Tibial nerve (tissue), 4 donors: ENCODE measurements at places on chromosomes 5 and 9. TPM values are rescaled to one million over a fixed set of nuclear protein-coding genes. Genes with fewer than 3 reads are reported as not detected.

DNA sequence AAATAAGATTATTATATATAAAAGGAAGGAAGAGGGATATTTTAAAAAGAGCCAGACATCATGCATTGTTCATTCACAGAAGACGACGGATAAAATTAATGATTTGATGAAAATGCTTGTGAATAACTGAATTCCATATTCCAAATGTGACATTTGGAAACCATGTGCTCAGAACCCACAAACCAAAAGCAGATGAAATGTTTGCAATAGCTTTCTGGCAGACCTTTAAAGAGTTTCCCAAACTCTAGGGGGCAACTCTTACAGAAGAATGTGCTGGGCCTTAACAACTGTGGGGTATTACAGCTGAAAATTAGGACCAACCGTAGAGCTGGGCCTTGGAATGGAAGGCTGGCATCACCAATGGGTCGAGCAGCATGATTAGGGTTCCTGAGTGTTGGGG lies 471.0 kb downstream of the EFNA5 start:
- H3K4me3 ChIP-seq = no peak overlapping the region
- H3K27me3 ChIP-seq = no peaks in the 10 kb centered on the region
- no peaks in the 10 kb centered on the region for H3K36me3 ChIP-seq
- no peaks in the 10 kb centered on the region for H3K4me1 ChIP-seq

CER1 gene
- not detected for total RNA-seq

SPATA31C1 gene
- total RNA-seq = not detected

DNA sequence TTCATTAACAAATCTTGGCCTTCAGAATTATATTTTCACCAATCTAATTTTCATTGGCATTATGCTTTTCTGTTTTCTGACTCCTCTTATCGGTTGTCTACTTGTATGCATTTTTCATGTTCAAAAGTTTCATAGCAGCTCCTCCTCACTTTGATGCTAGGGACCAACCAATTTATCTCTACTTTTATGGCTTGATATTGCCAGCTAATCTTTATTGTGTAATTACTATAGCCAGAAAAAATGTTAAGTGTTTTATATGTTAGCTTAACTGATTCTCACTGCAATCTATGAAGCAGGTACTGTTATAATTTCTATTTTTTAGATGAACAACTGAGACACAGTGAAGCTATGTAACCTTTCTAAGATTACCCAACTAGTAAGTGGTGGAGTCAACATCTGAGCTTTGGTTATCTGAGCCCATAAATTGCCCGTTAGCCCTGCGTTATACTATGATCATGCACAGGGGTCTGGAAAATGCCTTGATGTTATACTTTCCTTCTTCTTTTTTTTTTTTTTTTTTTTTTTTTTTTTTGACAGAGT lies 34.4 kb upstream of the TNC start:
- no peaks in the 10 kb centered on the region for H3K4me1 ChIP-seq
- H3K27me3 ChIP-seq = no peaks in the 10 kb centered on the region
- H3K36me3 ChIP-seq = no peaks in the 10 kb centered on the region

DNA sequence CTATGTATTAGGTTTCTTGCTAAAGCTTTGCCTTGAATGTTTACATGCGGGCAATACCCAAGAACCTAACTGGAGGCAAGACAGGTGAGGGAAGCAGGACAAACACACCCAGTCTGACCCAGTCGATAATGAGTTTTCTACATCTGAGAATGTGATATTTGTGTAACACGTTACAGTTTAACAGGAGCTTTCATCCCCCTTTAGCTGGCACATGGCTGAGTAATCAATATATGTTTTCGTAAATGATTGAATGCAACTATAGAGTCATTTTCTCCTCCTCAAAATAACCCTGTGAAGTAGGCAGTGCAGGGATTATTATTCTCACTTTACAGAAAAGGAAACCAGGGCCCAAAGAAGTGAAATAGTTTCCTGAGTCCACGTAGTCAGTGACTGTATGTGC lies 84.7 kb upstream of the HTR4 start:
- DNase-seq = no peak
- no peak overlapping the region for H3K4me3 ChIP-seq
- H3K27me3 ChIP-seq = no peaks in the 10 kb centered on the region
- no peak overlapping the region for H3K27ac ChIP-seq
- H3K4me1 ChIP-seq = no peaks in the 10 kb centered on the region

- H3K4me3 ChIP-seq = peak overlapping the region; percentile 24
- no peak for DNase-seq
- H3K27ac ChIP-seq = peak overlapping the region; percentile 85
- peaks cover 77% of the 10 kb centered on the region for H3K4me1 ChIP-seq
- no peaks in the 10 kb centered on the region for H3K36me3 ChIP-seq
Measured at GRCh38 chr9:134435550-134436378, 109.5 kb downstream of the RXRA start.

AMBP gene
- not detected for total RNA-seq

DNAJC25 gene
- total RNA-seq = 10.9 TPM

- peak; percentile 51 for DNase-seq
- no peaks in the 10 kb centered on the region for H3K27me3 ChIP-seq
- H3K36me3 ChIP-seq = no peaks in the 10 kb centered on the region
- no peaks in the 10 kb centered on the region for H3K4me1 ChIP-seq
- H3K27ac ChIP-seq = peak overlapping the region; percentile 2
Measured at GRCh38 chr5:65394087-65394486, 87.6 kb downstream of the ADAMTS6 start.

FOXI1 gene
- not detected for total RNA-seq

GRCh38 chr5:1005904-1006655 lies 2.5 kb upstream of the NKD2 start:
- H3K36me3 ChIP-seq = no peaks in the 10 kb centered on the region
- H3K4me1 ChIP-seq = peaks cover 21% of the 10 kb centered on the region
- no peak overlapping the region for H3K27ac ChIP-seq
- DNase-seq = no peak
- peaks cover 2% of the 10 kb centered on the region for H3K27me3 ChIP-seq

PCDHA1 gene
- not detected for total RNA-seq

SOX30 gene
- total RNA-seq = not detected

GRCh38 chr9:127446713-127447415 lies 4.3 kb downstream of the RPL12 start:
- peaks cover 18% of the 10 kb centered on the region for H3K36me3 ChIP-seq
- no peak overlapping the region for H3K27ac ChIP-seq
- DNase-seq = no peak
- H3K4me3 ChIP-seq = no peak overlapping the region
- no peaks in the 10 kb centered on the region for H3K27me3 ChIP-seq

GRCh38 chr5:136014049-136015002 lies 14.5 kb upstream of the TGFBI start:
- H3K4me3 ChIP-seq = no peak overlapping the region
- no peaks in the 10 kb centered on the region for H3K4me1 ChIP-seq
- H3K27ac ChIP-seq = peak overlapping the region; percentile 14
- no peak for DNase-seq
- no peaks in the 10 kb centered on the region for H3K27me3 ChIP-seq

NR2F1-AS1 gene
- total RNA-seq = 37.8 TPM

DNA sequence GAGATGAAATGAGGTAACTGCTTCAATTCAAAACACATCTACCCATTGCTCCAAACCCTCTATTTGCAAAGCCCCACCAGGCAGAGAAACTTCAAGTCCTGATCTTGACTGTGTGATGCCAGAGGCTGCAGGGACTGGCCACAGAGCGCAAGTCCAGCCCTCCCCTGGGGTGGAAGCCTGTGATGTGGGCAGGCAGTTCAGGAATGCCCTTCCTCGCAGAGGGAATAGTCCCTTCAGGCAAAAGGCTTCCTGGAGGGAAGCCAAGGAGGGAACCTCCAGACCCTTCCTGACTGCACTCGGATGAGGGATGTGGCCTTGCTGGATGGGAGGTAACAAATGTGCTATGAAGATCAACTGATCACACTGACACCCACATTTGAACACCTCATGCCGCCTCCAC lies 131.2 kb downstream of the SLIT3 start:
- DNase-seq = no peak
- H3K27ac ChIP-seq = no peak overlapping the region

- no peaks in the 10 kb centered on the region for H3K4me1 ChIP-seq
- no peak overlapping the region for H3K4me3 ChIP-seq
- DNase-seq = no peak
- no peaks in the 10 kb centered on the region for H3K27me3 ChIP-seq
- no peaks in the 10 kb centered on the region for H3K36me3 ChIP-seq
Measured at GRCh38 chr9:71364186-71364955, 242.9 kb upstream of the TRPM3 start.

- no peak overlapping the region for H3K4me3 ChIP-seq
- no peaks in the 10 kb centered on the region for H3K27me3 ChIP-seq
- H3K27ac ChIP-seq = no peak overlapping the region
- no peak for DNase-seq
- no peaks in the 10 kb centered on the region for H3K36me3 ChIP-seq
Measured at GRCh38 chr9:21779397-21779796, 23.0 kb upstream of the MTAP start.

DNA sequence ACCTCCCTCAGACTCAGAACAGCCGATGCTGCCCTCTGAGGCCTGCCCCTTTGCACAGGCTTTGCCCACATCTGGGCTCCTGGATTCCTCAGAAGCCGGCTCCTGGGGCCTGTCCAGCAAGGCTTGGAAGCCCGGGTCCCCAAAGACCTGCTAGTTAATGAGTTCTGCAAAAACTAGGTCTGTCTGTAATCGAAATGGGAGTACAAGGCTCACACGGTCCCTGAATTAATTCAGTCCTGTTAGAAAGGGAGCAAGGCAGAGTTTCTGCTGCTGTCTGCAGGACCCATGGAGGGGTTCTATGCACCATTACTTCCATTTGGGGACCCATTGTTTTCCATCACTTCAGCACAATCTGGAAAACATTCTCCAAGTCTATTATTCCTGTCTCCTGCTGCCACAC lies 221.8 kb downstream of the MELK start:
- DNase-seq = no peak
- H3K27ac ChIP-seq = no peak overlapping the region
- no peaks in the 10 kb centered on the region for H3K36me3 ChIP-seq
- H3K27me3 ChIP-seq = no peaks in the 10 kb centered on the region
- H3K4me1 ChIP-seq = no peaks in the 10 kb centered on the region

DNA sequence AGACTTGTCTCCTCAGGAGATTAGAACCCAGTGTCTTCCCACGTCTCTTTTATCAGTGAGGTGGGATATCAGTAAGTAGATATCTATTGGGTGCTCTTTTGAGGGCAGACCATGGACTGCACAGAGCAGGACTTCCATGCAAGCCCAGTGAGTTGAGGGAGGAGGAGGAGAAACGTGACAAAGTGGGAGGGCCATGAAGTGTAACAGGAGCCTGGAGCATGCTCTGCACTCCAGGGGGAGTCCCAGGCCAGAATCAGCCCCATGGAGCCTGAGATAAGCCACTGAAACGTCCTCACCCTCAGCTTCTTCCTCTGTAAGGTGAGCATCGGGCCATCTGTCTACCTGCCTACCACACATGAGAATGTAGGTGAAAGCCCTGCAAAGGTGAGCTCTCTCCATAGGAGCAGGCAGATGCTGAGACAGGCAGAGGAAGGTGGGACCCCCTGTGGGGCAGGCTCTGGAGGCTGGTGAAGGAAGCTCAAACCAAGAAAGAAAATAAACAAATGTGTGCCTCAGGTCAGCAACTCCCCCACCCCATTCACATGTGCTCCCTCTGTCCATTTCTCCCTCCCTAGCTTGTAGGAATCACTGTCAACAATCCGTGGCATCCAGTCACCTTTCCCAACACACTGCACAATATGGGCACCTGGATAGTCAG lies 87.4 kb downstream of the NRG2 start:
- H3K27ac ChIP-seq = no peak overlapping the region
- no peaks in the 10 kb centered on the region for H3K36me3 ChIP-seq
- no peak overlapping the region for H3K4me3 ChIP-seq
- no peaks in the 10 kb centered on the region for H3K27me3 ChIP-seq
- no peak for DNase-seq
- H3K4me1 ChIP-seq = peaks cover 10% of the 10 kb centered on the region

- no peaks in the 10 kb centered on the region for H3K27me3 ChIP-seq
- H3K27ac ChIP-seq = no peak overlapping the region
- H3K4me3 ChIP-seq = no peak overlapping the region
- no peaks in the 10 kb centered on the region for H3K36me3 ChIP-seq
Measured at GRCh38 chr5:17665836-17666235, 31.6 kb downstream of the TAF11L14 start.

GRCh38 chr5:83724935-83725334 lies 4.3 kb upstream of the HAPLN1 start:
- DNase-seq = no peak
- no peak overlapping the region for H3K4me3 ChIP-seq
- H3K4me1 ChIP-seq = peaks cover 14% of the 10 kb centered on the region
- H3K27ac ChIP-seq = no peak overlapping the region

- peaks cover 7% of the 10 kb centered on the region for H3K4me1 ChIP-seq
- H3K27ac ChIP-seq = no peak overlapping the region
- no peaks in the 10 kb centered on the region for H3K36me3 ChIP-seq
- no peaks in the 10 kb centered on the region for H3K27me3 ChIP-seq
Measured at GRCh38 chr9:83447351-83447750, 90.8 kb downstream of the FRMD3 start.

DNA sequence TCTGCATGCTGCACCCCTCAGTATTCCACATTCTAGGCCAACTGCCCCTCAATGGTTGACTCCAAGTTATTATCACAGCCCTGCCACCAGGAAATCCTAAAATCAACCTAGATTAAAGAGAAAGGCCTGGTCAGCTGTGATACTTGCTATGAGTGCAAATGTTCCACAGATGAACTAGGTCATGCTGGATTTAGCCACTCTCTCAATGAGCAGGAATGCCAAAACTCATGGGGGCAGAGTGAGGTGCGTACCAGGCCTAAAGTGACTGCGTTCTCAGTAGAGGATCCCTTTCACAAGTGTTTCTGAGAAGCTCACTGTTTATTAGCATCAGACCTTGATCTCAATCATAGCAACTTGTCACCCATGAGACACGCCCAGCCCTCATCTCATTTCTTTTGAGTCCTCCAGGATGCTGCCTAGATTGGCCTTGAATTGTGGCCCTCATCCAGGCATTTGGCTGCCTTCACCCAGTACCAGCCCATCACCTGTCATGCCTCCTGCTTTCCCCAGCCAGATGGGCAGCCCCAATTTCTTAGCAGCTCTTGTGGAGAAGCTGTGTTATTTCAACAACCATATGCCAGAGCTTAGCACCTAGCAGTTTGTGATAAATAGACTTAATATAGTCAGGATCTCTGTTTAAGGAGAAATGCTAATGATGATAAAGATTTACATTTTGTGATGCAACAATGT lies 383.9 kb downstream of the CTNND2 start:
- DNase-seq = no peak
- no peaks in the 10 kb centered on the region for H3K36me3 ChIP-seq
- no peak overlapping the region for H3K4me3 ChIP-seq
- no peaks in the 10 kb centered on the region for H3K4me1 ChIP-seq
- no peak overlapping the region for H3K27ac ChIP-seq

TXNDC8 gene
- not detected for total RNA-seq

PCAT7 gene
- not detected for total RNA-seq

- DNase-seq = no peak
- no peaks in the 10 kb centered on the region for H3K36me3 ChIP-seq
- no peaks in the 10 kb centered on the region for H3K27me3 ChIP-seq
- H3K4me1 ChIP-seq = no peaks in the 10 kb centered on the region
- no peak overlapping the region for H3K27ac ChIP-seq
Measured at GRCh38 chr9:76603448-76603895, 144.5 kb downstream of the GCNT1 start.

GRCh38 chr9:133572821-133573361 lies 36.3 kb downstream of the FAM163B start:
- H3K27ac ChIP-seq = no peak overlapping the region
- no peaks in the 10 kb centered on the region for H3K36me3 ChIP-seq
- H3K4me1 ChIP-seq = peaks cover 5% of the 10 kb centered on the region
- H3K4me3 ChIP-seq = no peak overlapping the region
- peaks cover 25% of the 10 kb centered on the region for H3K27me3 ChIP-seq
